NCI-H345 (cell line): ENCODE measurements at places on chromosomes 5 and 9.
A peak's percentile ranks its signal among the peaks of the same experiment; 100 is the strongest.

- DNase-seq, result no peak
Observed at GRCh38 chr9:96871176-96871575, 16.9 kb upstream of the ZNF782 start.

DNA sequence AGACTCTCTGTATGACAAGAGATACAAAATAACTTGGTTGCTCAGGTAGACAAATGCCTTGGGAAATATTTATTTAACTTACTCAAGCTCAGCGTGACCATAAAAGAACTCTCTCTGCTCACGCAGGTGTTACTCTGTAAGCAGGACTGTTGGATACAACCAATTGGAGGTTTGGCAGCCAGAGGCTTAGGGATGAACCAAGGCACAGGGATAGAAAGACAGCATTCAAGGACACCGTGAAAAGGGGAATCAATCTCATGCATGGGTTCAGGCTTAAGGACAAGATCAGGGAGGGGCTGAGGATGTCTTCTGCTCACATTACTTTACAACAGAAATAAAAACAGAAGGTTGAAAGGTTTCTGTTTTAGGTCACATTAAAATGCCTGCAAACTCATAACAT lies 389.0 kb upstream of the BRINP1 start:
- peak; percentile 50 for DNase-seq

DNA sequence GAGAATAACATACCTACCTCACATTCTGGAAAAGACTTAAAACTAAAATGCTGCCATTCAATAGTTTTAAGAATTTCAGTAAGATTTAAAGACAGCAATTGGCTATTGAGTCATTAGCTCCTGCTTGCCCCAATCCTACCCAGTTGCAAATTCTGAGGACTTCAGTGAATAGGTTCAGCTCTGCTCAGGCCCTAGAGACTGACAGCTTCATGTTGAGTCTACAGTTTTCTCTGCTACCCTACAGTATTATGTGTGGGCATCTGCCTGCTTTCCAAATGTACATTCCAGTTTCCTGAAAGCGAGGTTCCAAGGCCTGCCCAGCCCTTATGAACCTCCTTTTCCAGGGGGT lies 61.5 kb downstream of the ARSB start:
- no peak for DNase-seq

GRCh38 chr5:141094481-141095262 lies at the start of gene PCDHB2:
Gene PCDHB2, plus strand, starts transcription at chr5:141094615. Its CDS starts 176 bp downstream, at chr5:141094791.
- no peak for DNase-seq

DNA sequence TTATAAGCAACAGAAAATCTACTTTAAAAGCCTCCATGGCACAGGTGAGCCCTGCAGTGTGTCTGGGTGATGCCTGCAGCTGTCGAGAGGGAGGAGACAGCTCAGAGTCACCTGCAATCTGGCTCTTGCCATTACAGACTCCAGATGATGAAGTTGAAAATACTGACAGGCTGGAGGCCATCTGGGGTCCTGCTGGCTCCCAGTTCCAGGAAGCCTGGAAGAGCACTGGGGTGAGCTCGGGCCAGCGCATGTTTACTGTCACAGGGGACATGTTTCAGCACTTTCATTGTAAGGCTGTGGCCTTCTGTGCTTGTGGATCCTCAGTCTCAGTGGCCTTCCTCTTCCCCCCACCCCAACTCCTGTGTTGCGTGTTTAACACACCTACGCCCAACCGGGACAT lies 28.4 kb downstream of the CEL start:
- DNase-seq, result no peak

DNA sequence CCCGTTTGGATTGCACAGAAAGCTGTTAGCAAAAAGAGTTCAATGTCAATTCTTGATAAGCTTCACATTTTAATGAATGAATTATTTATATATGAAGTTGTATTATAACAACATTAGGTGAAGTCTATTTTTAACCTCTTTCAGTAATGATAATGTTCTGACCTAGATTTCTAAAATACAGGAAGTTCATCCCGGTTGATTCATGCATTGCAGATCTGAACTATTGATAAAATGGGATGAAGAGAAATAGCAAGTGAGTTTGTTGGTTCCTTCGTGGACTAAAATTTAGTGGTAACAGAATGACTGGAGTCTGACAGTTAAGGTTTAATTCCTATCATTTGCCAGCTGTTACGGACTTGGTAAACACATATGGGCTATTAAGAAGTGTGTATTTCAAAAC lies 180.5 kb downstream of the PCSK1 start:
- no peak for DNase-seq

GRCh38 chr5:153400931-153401330 lies 89.5 kb upstream of the GRIA1 start:
- no peak for DNase-seq

DNA sequence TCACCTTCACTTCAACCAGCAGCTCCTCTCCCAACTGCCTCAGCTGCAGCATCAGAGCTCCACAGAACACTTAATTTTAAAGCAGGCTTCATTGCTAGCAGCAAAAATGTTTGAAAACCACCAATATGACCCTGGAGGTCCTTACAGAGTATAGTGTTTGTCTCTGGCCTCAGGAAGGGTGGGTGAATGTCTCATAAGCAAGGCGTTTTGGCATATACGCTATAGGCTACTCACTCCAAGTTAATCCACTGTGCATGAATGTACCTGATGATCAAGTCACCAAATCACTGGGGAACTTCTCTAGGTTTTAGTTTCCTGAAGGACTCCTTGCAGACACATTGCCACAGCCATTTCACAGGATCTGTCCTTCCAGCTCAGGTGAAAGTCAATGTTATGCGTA lies 125.3 kb downstream of the GABBR2 start:
- no peak for DNase-seq

DNA sequence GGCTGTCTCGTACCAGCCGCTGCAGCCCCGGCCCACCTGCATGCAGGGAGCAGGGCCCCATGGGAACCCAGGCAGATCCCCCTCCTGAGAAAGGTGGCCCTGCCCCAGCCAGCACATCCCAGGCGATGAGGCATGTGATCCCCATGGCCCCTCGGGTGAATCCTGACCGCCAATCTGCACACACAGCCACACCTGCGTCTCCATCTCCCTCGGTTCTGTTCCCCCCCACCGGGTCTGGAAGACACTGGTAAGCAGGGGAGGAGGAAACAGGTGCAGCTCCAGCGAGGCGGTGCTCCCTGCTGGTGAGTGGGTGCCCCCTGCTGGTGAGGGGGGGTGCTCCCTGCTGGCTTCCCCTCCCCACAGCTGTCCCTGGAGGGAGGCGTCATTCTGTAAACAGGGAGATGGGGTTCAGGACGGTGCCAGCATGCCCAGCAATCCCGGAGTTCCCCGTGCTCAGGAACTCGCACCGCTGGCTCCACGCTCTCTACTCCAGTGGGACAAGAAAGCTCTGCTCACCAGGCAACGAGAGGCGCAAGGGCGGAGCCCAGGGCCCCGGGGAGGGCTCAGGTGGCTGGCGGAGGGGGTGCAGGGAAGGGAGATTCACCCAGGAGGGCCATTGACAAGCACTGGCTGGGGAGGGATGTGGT lies 28.4 kb upstream of the SLC12A7 start:
- peak; percentile 91 for DNase-seq

DNA sequence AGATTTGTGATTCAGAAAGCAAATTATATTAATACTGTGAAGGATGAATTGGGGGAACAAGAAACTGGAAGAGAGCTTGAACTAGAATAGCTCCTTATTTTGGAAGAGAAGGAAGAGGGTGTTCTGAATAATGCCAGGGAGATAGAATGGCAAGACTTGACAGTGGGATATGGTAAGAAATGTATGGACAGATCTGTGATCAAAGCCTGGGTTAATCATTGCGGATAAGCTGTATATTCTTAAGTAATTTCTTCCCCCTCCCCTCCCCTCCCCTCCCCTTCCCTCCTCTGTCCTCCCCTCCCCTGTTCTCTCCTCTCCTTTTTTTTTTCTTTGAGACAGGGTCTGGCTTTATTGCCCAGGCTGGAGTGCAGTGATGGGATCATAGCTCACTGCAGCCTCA lies 10.1 kb upstream of the IL6ST start:
- DNase-seq, result no peak

DNA sequence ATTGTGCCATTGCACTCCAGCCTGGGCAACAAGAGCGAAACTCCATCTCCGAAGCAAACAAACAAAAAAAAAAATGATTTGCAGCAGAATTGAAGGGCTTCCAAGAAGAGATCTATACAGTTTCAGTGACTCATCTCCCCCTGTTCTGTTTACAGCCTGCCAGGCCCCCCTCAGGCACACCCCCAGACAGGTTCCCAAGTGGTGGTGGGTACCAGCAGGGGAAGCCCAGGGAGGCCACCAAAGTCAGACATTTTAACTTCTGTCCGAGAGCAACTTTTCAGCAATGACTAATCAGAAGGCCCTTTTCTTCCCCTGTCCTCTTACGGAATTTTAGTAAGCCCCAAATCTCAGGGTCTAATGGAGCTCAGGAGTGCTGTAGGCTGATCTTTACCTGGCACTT lies 98.7 kb downstream of the PAX5 start:
- DNase-seq, result no peak

GRCh38 chr9:121640076-121640475 lies 11.4 kb upstream of the DAB2IP start:
- DNase-seq, result no peak

GRCh38 chr5:166649676-166650075 lies 1641.8 kb upstream of the WWC1 start:
- DNase-seq, result no peak

DNA sequence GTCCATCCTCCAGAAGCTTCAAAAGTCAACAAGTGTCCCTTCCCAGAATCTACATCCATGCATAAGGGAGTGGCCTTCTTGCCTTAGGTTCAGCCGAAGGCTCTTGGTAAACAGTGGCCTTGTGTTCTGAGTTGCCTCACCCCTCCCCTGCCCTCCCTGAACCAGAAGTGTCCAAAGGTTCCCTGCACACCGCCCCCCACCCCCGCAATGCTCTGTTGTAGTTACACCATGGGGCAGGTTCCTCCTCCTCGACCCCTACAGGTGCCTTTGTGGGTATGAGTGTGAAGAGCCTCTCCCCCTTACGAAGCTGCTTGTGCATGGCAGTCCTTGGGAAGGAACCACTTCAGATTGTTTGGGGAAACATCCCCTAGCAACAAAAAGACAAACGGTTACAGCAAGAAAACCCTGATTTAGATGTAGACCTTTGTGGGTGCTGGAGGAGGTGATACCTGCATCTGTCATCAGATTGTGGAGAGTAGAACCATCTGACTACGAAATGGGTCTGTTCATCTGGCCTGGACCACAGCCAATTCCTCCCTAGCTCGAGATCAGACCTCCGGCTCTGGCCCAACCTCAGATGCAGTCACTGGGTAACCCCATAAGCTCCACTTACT lies 7.1 kb downstream of the SPACA9 start:
- DNase-seq, result no peak

DNA sequence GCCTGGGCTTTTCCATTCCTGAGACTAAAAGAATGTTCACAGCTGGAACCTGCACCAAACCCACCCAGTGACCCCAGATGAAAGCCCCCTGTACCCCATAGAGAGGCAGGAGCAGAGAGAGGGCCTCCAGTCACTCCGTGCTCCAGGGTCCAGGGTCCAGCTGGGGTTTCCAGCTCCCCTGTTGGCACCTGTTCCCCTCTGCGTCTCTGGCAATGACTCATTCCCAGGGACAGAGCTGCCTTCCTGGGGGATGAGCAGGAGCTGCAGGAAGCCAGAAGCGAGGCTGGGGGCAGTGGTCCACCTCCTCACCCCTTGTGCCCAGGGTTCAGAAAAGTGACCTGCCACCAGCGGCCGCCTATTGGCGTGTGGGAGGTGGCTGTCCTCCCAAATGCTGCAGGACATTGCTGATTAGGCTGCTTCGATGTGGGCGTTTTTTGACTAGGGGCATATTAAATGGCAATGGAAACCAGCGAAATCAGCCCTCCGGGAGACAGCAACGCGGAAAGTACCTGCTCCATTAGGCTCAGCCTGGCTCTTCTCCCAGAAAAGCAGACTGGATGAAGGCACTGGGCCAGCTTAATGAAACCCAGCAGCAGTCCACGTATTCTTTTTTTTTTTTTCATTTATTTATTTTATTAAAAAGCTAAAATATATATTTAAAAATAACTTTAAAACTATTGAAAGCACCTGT lies 97.4 kb downstream of the DAP start:
- DNase-seq, result no peak

DNA sequence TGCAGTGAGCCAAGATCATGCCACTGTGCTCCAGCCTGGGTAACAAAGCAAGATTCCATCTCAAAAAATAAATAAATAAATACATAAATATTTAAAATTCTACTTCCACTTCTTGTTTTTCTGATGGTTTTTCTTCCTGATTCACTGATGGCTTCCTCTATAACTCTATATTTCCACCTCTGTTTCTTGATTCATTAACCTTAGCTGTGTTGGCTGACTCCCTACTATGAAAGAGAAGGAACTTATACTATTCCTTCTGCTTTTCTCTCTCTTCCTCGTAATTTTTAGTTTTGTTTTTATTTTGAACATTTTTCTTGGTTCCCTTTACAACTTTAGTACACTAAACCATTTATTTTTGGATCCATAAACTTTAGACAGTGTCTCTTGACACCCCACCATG lies 103.5 kb downstream of the MAMDC2 start:
- DNase-seq, result no peak

DNA sequence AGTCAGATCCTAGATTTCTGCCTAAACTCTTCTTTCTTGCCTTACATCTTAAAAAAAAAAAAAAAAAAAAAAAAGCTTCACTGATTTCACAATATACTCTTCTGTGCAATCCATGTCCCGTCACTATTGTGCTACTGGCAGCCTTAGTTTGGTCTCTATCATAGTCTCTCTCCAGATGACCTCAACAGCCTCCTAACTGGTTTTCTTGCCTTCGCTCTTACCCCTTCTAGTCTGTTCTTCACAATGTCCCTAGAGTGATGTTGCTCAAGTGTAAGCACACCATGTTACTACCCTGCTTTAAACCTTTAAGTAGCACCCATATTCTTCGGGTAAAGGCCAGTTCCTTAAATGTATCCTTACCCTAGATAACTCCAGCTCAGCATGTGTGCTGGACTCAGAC lies 25.8 kb downstream of the CD180 start:
- DNase-seq, result no peak

DNA sequence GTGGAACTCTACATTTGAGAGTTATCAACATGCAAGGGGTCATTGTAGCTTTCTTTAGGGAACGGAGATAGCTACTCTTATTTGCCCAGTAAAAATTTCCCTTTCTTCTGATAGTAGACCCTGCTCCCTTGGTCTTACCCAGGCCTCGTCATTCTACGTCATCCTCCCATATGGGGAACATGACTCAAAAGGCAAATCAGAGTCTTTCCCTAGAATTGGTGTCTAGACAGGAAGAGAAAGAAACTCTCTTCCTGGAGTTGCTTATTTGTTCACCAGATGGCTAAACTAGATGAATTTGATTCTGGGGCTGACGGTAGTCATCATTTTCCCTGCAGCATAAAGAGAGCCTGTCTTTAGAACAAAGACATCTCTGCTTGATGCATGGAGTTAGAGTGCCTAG lies 12.2 kb upstream of the SLC38A9 start:
- no peak for DNase-seq

- no peak for DNase-seq
Observed at GRCh38 chr5:33068786-33069185, 357.7 kb downstream of the NPR3 start.
